ENCODE measurements at places on chromosomes 5 and 9.

DNA sequence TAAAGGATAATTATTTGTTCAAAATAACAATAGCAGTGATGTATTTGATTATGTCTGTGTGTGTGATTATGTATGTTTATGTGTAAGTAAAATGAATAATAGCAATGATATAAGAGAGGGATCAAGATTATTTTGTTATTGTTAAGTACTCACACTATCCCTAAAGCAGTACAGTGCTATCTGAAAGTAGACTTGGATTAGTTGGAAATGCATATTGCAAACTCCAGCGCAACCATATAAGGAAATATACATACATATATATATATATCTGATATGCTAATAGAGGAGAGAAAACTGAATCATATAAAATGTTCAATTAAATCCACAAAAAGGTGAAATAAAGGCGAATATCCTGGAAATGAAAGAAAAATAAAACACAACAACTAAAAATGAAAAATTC, 268.4 kb downstream of the HINT1 start:
- no peak for DNase-seq

DNA sequence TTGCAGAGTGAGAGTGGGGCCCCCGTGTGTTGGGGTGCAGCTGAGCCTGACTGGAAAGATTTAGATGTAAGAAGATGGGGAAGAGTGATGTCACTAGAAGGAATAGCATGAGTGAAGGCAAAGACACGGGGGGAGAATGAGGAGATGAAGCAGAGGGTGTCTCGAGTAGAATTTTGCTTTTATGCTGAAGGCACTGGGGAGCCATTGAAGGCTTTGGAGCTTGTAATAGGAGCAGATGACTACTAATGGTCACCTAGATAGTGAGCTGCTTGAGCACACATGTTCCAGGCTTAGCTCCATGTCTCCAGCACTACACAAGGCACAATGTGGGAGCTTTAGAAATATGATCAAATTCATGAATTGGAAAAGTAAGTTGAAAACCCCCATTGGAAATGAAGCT, 32.1 kb downstream of the COL15A1 start:
- no peak for DNase-seq

GRCh38 chr5:131994533-131995226, 16.8 kb downstream of the ACSL6 start:
- no peak for DNase-seq

DNA sequence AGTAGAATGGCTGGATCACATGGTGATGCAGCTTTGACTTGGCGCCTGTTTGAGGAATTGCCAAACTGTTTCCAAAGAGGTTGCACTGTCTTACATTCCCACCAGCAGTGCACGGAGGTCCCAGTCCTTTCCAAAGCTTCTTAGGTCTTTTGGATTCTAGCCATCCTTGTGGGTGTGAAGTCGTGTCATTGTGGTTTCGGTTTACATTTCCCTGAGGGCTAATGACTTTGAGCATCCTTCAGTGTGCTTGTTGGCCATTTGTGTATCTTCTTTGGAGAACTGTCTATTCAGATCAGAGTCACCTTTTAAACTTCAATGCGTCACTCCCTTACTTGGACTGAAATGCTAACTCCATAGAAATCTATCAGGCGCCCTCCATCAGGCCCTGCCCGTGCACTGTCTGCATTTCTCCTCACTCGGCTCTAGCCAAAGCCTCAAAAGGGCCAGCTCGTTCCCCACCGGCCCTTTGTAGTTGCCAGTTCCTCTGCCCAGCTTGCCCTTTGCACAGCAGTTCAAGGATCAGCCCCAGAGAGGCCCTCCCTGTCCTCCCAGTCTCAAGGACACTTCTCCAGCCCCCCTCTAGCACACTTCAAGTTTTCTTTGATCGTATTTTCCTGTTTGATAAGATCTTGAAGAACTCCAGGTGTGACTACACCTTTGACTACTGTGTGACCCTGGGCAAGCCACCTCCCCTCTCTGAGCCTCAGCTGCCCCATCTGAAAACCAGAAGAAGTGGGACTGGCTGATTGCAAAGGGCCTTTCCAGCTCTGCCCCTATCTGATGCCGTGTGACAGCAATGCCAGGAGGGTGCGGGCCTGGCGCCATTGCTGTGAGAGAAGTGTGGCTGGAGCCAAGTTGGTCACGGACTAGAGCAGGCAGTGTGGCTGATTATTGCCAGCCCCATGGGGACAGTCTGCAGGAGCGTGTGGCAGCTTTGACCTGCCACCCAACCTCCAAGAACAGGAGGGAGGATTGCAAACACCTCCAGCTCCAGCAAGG, 5.6 kb downstream of the HRH2 start:
- DNase-seq = no peak

DNA sequence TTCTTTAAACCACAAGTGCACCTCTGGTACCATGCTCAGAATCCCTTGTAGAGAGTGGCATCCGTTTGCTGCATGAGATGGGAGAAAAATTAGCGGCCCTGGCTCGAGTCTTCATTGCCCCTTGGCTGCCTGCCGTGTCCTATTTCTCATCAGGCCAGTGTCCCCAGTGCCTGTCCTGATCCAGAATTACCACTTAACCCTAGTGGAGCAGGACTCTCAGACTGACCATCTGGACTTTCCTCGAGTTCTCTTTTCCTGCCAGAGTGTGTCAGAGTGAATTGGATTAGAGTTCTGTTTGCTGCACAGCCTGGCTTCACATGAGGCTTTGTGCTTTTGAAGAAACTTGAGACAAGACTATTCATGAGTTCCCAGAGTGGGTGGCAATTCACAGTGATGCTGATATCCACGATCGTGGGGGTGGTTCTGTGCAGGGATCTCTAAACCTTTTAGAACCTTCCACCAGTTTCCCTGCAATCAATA, 92.6 kb downstream of the C9orf152 start:
- no peak for DNase-seq

DNA sequence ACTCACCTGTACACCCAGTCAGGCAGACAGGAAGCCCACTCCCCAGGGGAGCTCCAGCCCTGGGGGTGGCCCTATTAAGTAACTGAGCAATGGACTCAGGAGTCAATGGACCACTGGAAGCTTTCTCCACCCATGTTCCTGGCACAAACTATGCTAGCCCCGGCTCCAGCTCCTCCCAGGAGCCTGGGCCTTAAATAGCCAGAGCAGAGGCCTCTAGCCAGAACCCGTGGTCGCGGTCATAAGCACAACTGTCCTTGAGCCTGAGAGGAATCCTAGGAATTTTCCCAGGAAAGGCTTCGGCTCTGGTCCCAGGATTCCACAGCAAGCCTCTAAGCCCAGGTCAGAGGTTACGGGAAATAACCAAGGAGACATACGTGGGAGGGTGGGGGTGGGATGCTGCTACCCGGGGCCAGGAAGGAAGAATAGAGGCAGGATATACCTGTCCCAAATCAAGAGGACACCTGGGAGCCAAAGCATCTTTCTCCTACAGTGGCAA, 5.5 kb downstream of the SEPTIN8 start:
- no peak for DNase-seq

DNA sequence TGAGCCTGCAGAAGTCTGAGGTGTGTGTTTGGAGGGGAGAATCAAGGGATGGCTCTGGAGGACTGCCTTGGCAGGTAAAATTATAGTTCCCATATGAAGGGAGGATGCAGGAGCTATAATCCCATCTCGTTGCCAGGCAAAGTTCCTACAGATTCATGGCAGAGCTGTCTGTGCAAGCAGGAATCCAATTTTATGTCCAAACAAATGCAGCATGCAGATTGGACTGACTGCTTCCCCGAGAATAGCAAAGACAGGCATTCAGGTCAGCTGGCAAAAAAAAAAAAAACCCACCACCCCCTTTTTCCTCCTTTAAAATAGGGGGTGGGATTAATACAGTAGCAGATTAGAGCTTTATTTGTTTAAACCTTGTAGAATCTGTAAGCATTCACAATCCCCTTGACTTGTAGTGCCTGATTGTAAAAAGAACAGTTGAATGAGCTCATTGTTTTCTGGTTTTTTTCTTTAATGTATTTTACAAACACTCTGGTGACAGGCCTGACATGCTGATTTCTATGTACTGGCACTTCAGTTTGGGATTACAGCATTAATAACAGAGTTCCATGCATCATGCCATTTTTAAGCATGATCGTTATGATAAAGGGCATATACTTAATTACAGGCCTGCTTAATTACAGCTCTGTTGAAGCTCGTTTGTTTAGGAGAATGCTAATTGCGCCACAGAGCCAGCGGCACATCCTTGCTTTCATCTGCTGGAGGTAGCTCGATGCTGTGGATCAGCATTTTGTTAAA, 141.4 kb upstream of the LMX1B start:
- no peak for DNase-seq

DNA sequence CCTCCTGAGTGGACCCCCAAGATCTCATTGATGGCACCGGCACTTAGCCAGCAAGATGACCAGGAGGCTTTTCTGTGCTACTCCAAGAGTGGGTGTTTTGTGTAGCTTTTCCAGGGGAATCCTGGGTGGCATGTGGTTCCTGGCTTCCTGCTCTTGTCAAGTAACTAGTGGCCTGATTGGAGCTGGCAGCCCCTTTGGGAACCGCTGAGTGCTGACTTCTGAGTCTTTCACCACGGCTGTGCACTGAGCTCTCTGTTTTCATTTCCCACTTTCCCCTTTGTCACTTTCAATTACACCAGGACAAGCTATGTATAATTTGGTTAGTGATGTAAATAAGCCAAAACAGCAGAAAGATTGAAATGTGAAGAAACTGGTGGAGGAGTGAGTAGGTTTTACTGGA, 255.4 kb downstream of the GOLPH3 start:
- no peak for DNase-seq

- no peak for DNase-seq
Observed at GRCh38 chr5:135024956-135025729, 8.9 kb downstream of the PITX1 start.

DNA sequence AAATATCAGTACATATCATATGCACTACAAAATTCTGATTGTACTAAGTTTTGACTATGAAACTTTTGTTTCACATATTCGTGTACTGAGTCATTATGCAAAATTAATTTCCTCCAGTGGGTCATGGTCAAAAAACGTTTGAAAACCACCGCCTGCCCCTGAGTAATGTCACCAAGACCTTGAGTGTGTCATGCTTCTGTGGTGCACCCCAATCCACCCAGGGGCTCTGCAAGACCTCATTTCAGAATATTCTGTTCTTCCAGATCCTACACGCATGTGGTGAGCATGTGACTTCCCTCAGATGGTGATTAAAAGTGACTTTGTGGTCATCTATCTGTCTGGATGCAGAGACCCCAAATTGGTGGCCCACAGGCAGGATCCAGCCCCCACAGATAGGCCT, 31.0 kb downstream of the ABLIM3 start:
- DNase-seq = no peak

DNA sequence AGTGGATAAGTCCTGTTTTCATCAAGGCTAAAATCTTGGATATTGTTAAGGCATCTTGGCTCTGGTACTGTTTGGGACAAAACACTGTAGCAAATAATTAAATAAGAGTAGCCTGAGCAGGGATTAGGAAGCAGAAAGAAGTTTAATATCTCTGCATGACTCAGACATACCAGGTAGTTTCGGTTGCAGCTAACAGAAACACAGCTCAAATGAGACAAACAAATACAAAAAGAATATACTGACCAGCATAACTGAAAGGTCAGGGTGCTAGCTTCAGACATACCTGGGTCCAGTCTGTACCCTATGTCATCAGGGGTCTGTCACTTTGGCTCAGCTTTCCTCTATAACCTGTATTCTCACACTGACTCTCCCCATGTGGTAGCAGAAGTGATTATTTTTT, 156.4 kb upstream of the MAP3K1 start:
- DNase-seq = no peak

- DNase-seq = no peak
Observed at GRCh38 chr9:112002131-112002846, 105.7 kb downstream of the UGCG start.

DNA sequence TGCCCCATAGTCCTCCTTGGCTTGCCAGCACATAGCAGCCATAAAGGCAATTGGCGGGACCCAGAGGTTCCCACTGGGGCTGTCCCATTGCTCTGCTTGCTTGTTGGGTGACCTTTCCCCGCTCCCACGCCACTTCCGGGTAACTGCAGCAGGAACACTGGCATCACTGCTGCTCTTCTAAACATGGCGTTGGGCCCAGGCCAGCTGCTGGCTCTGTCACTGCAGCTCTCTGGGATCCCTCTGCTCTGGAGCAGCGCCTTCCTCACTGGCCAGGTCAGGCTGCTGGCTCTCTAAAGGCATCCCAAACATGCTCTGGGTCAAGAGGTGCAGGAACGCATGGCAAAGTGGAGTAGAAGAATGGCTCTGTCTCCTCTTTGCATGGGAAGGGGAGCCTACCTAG, 92.9 kb downstream of the DRD1 start:
- DNase-seq = no peak

GRCh38 chr9:35431467-35431866, 58.4 kb upstream of the RUSC2 start:
- DNase-seq = no peak

- DNase-seq = no peak
Observed at GRCh38 chr9:115275753-115276152, 157.8 kb upstream of the TNC start.

DNA sequence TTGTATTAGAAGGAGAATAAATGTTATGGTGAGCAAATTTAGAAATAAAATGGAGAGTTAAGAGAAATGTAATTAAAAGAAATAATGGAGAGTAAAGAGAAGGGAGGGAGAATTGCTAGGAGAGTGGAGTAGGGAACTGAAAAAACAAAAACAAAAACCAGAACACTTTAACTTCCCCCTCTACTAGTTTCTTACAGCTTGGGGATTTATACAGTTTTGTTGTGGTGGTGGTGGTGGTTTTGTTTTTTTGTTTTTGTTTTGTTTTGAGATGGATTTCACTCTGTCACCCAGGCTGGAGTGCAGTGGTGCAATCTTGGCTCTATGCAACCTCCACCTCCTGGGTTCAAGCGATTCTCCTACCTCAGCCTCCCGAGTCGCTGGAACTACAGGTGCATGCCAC, 322.4 kb downstream of the TMEM167A start:
- no peak for DNase-seq

DNA sequence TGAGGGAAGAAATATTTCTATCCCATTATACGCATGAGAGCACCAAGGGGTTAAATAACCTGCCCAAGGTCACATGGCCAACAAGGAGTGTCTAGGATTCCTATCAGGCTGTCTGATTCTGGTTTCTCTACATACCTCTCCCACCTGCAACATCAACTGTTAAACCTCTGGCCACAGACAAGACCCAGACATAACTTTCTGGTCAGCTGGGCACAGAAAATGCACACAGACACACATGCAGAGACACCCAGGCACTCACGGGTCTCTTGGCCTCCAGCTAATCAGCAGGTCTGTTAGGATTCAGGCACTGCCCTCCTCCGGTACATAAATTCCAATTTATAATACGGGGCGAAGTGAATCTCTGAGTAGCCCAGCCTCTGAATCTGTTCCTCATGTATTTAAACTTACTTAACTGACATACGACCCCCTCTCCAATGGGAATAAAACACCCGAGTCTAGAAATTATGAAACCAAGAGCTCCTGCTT, 1.5 kb downstream of the SEPTIN8 start:
- DNase-seq = no peak

- DNase-seq = no peak
Observed at GRCh38 chr5:52743012-52743411, 44.7 kb upstream of the ITGA1 start.
